ENCODE measurements at places on chromosomes 13 and 19. TPM values are rescaled to one million over a fixed set of nuclear protein-coding genes. Genes with fewer than 3 reads are reported as not detected.

- H3K4me3 ChIP-seq = no peak overlapping the region
- no peak overlapping the region for H3K27ac ChIP-seq
- no peaks in the 10 kb centered on the region for H3K36me3 ChIP-seq
Measured at GRCh38 chr13:114203536-114203935, 24.5 kb downstream of the CFAP97D2 start.

DNA sequence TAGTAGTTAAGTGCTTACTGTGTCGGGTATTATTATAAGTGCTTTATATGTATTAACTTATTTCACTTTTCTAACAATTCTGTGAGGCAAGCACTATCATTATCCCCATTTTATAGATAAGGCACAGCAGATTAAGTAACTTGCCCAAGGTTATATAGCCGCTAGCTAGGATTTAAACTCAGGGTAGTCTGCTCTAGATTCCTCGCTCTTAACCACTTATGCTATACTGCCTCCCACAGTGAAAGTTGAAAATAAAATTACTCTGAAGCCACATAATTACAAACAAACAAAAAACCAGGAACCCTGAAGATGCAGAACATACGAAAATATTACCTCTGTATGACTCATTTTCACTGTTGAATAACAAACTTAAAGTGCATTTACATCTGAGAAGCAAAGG is 3.9 kb downstream of the TEX30 start:
- no peak for DNase-seq
- H3K36me3 ChIP-seq = no peaks in the 10 kb centered on the region
- H3K4me3 ChIP-seq = no peak overlapping the region
- H3K27ac ChIP-seq = no peak overlapping the region
- no peaks in the 10 kb centered on the region for H3K27me3 ChIP-seq
- H3K4me1 ChIP-seq = peaks cover 11% of the 10 kb centered on the region

PGLYRP2 gene
- not detected for total RNA-seq

DNA sequence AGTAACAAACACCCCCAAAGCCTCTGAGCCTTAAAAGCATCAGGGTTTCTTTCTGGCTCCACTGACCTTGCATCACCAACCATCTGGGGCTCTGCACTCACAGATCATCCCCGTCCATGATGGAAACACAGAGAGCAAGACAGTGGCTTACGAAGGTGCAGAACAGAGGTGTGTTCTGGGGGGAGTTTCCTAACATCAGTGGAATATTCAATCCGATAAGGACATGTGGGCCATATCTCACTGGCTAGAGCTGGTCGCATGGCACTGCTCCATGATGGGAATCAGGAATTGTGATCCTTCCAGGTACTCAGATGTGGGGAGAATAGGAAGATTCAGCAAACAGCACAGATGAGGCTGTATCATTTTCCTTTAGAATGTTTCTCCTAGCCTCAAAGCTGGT is 457.2 kb downstream of the IRS2 start:
- no peaks in the 10 kb centered on the region for H3K4me1 ChIP-seq
- no peaks in the 10 kb centered on the region for H3K36me3 ChIP-seq
- H3K27ac ChIP-seq = no peak overlapping the region
- H3K27me3 ChIP-seq = no peaks in the 10 kb centered on the region
- no peak for DNase-seq

DNA sequence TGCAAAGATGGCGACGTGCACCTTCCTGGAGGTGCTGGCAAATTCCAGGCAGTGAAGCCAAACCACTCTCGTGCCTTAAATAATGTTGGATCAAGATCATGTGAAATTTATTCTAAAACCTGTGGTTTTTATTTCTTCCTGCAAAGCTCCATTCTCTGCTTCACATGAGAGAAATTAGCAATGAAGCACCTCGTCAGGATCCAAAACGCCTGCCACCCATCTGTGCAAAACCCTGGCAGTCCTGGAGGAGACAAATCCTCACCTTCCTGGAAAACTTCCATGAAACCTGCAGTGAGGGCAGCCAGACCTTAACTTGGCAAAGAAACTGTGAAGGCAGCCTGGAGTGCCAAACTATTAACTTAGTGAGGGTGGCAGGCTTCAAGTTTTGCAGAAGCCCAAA is 47.6 kb downstream of the CHST8 start:
- H3K36me3 ChIP-seq = no peaks in the 10 kb centered on the region
- no peak for DNase-seq
- H3K27me3 ChIP-seq = no peaks in the 10 kb centered on the region
- no peak overlapping the region for H3K27ac ChIP-seq

GRCh38 chr13:23427342-23427843 is 6.1 kb downstream of the SACS start:
- H3K27ac ChIP-seq = no peak overlapping the region
- peaks cover 14% of the 10 kb centered on the region for H3K27me3 ChIP-seq
- no peak overlapping the region for H3K4me3 ChIP-seq
- no peaks in the 10 kb centered on the region for H3K4me1 ChIP-seq
- DNase-seq = no peak
- no peaks in the 10 kb centered on the region for H3K36me3 ChIP-seq

ZNF681 gene
- 1.9 TPM for total RNA-seq

GRCh38 chr13:67069117-67069767 is 160.9 kb downstream of the PCDH9 start:
- H3K36me3 ChIP-seq = no peaks in the 10 kb centered on the region
- H3K27ac ChIP-seq = no peak overlapping the region
- no peak overlapping the region for H3K4me3 ChIP-seq
- H3K27me3 ChIP-seq = no peaks in the 10 kb centered on the region
- DNase-seq = no peak

LILRB3 gene
- total RNA-seq = 4.1 TPM

GRCh38 chr13:28282451-28282850 is 144.1 kb downstream of the PAN3 start:
- H3K27ac ChIP-seq = no peak overlapping the region
- no peak for DNase-seq
- H3K36me3 ChIP-seq = peaks cover 63% of the 10 kb centered on the region
- no peak overlapping the region for H3K4me3 ChIP-seq

DNA sequence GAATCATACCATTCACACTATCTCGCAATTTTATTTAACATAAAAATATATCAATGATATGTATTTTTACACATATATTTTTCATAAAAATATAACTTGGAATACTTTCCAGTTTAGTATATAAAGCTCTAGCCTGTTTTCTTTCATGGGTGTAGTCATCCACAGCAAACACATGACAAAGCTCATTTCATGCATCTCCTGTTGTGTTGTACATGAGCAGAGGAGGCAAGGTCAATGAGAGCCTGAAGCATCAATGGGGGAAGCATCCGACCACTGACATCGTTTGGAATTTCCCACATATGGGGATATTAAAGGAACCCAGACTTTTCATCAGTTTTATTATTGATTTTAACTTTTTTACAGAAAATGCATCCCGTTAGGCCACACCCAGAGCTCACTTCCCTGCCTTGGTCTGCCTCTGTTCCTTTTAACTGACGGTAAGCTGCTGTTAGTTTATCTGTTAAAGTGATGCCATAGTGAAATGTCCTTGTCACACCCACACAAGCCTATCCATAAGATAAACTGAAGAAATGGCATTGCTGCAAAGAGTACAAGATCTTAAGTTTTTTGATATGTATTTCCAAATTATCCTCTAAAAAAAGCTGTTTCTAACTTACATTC is 44.0 kb downstream of the MIPEP start:
- no peaks in the 10 kb centered on the region for H3K27me3 ChIP-seq
- H3K4me3 ChIP-seq = no peak overlapping the region
- no peak for DNase-seq
- no peak overlapping the region for H3K27ac ChIP-seq
- H3K36me3 ChIP-seq = no peaks in the 10 kb centered on the region

DNA sequence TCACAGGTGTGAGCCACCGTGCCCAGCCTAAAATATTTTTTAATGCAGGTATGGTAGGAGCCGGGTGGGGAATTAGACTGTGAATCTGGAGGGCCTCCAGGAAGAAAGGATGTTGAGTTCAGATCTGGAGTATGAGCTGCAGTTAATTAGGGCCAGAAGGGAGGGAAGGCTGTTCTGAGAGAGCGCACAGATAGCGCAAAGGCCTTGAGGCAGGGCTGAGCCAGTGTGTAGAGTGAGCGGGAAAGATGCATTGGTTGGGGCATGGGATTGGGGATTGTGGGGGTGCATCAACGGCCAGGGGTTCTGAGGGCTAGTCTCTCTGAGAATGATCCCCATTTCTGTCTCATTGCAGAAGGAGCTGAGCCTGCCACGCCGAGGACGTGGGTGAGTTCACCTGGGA is 9.7 kb downstream of the MAST3 start:
- no peaks in the 10 kb centered on the region for H3K36me3 ChIP-seq
- no peak overlapping the region for H3K27ac ChIP-seq
- no peak for DNase-seq
- no peak overlapping the region for H3K4me3 ChIP-seq

GRCh38 chr19:33745297-33745696 is 51.4 kb upstream of the KCTD15 start:
- H3K4me3 ChIP-seq = no peak overlapping the region
- H3K27me3 ChIP-seq = no peaks in the 10 kb centered on the region
- H3K4me1 ChIP-seq = no peaks in the 10 kb centered on the region
- H3K36me3 ChIP-seq = no peaks in the 10 kb centered on the region
- no peak for DNase-seq

DNA sequence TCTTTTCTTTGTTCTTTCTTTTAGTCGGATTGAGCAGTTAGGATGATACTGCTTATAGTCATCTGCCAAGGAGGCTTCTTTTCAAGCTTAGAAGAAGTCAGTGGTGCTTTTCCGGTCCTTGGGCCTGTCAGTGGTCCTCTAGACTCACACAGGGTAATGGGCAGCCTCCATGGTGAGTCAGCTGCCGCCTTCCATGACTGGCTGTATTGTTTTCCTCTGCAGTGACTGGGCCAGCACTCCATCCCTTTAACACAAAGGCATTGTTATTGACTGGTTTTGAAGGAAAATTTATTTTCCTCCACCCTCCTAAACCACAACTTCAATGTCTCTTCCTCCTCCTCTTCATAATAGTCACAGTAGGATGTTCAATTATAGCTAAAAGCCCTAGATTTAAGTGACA is 47.1 kb upstream of the CNMD start:
- no peak overlapping the region for H3K27ac ChIP-seq
- H3K4me1 ChIP-seq = no peaks in the 10 kb centered on the region
- H3K4me3 ChIP-seq = no peak overlapping the region
- no peaks in the 10 kb centered on the region for H3K36me3 ChIP-seq
- H3K27me3 ChIP-seq = no peaks in the 10 kb centered on the region

- peaks cover 5% of the 10 kb centered on the region for H3K27me3 ChIP-seq
- no peak for DNase-seq
- H3K36me3 ChIP-seq = no peaks in the 10 kb centered on the region
- H3K4me1 ChIP-seq = peaks cover 8% of the 10 kb centered on the region
- H3K4me3 ChIP-seq = no peak overlapping the region
Measured at GRCh38 chr19:29278716-29279115, 65.8 kb upstream of the UQCRFS1 start.

DNA sequence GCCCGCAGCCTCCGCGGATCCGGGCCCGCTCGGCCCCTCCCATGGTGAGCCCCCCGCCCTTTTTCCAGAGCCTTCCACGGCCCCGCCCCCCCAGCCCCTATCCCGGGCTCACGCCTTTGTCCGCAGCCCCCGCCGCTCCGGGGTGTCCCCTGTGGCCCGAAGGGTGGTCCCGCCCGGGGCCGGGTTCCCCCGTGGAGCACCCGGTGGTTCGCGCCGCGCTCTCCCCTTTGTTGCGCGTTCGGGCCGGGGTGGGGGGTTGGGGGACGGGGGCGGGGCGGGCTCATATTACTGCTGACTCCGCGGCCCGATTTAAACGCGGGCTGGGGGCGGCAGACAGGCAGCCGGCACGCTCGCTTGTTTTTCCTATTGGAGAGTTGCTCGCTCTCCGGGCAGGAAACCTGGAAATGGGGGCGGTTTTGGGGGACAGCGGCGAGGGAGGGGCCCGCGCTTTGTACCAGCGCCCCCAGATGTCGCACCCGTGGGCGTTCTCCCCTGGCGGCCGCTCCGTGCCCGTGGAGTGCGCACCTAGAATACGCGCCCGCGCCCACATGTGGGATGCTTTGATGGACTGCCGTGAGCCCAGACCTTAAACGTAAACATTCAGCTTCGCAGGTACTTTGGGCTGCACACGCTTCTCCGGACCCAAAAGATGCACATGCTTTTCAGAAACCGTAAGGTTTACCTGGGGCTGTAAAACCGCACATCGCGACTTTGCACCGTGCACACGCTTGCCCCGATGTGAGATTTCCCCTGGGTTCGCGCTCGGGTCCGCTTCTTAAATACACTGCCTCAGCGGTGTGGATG is 699 bp downstream of the PTOV1 start:
- DNase-seq = peak; percentile 35
- H3K27me3 ChIP-seq = peaks cover 2% of the 10 kb centered on the region
- no peaks in the 10 kb centered on the region for H3K36me3 ChIP-seq
- peaks cover 21% of the 10 kb centered on the region for H3K4me1 ChIP-seq
- peak overlapping the region; percentile 27 for H3K27ac ChIP-seq
- H3K4me3 ChIP-seq = peak overlapping the region; percentile 52

NOVA2 gene
- total RNA-seq = not detected

GRCh38 chr13:111952814-111953213 is 114.1 kb upstream of the SOX1 start:
- no peaks in the 10 kb centered on the region for H3K4me1 ChIP-seq
- no peak for DNase-seq
- no peak overlapping the region for H3K4me3 ChIP-seq
- no peaks in the 10 kb centered on the region for H3K27me3 ChIP-seq
- no peak overlapping the region for H3K27ac ChIP-seq

DNA sequence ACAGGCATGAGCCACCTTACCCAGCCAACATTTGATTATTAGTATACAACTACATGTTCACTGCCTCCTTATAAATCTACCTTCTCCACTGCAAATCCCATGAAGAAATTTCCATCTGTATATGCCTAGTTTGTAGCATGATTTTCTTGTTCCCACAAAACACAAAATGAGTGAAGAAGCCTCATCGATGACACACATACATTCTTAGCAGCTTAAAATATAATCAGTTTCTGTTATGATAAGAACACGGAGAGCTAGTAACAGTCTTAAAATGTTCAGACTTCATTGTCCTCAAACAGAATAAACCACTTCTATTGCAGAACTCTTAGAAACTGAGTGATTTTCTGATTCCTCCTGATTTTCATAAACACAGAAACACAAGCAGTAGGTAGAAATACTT is 740.5 kb downstream of the PCDH9 start:
- H3K27me3 ChIP-seq = no peaks in the 10 kb centered on the region
- H3K36me3 ChIP-seq = no peaks in the 10 kb centered on the region
- H3K4me1 ChIP-seq = no peaks in the 10 kb centered on the region

KCTD4 gene
- total RNA-seq = not detected

DLEU7 gene
- not detected for total RNA-seq

- no peak overlapping the region for H3K4me3 ChIP-seq
- H3K27ac ChIP-seq = no peak overlapping the region
- no peaks in the 10 kb centered on the region for H3K36me3 ChIP-seq
- DNase-seq = no peak
Measured at GRCh38 chr13:23987331-23987894, 90.1 kb upstream of the C1QTNF9B start.

DNA sequence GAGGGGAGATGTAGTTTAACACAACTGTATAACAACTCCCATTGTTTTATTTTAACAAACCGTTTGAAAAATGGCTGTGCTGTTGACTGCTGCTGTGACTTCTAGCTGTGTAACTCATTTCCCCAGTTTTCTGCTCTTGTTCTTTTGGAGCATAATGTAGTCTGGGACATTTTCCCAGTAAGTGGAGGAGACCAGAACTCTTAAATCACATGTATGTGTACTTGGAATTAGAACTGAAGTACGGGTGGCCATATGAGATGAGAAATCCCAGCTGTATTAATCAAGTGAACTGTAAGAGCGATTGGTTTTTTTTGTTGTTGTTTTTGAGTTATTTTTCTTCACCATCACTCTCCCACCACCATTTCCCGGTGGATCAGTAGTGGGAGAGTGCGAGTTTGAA is 49.4 kb upstream of the RNF113B start:
- DNase-seq = no peak
- H3K27me3 ChIP-seq = peaks cover 3% of the 10 kb centered on the region
- H3K27ac ChIP-seq = no peak overlapping the region
- no peaks in the 10 kb centered on the region for H3K4me1 ChIP-seq
